ENCODE measurements at places on chromosomes 2 and 18.

DNA sequence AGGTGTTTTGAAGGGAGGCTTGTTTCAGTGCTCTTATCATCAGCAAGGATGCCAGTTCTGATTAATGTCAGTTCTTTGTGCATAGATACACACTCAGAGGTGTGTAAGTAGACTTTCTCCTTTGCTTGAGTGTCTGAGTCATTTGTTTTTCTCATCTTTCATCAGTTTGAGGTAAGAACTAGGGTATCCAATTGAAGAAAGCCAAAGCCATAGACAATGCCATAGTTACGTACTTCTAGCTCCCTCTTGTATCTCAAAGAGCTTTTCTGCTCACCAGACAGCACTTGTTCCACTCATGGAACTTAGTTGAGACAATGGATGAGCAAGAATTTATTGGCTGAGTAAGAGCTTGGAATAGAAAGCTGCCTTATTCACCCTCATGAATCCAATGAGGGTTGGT is 520.1 kb downstream of the PIK3C3 start:
- no peak for DNase-seq

- no peak for DNase-seq
Measured at GRCh38 chr2:73263540-73264331, 20.5 kb downstream of the FBXO41 start.

DNA sequence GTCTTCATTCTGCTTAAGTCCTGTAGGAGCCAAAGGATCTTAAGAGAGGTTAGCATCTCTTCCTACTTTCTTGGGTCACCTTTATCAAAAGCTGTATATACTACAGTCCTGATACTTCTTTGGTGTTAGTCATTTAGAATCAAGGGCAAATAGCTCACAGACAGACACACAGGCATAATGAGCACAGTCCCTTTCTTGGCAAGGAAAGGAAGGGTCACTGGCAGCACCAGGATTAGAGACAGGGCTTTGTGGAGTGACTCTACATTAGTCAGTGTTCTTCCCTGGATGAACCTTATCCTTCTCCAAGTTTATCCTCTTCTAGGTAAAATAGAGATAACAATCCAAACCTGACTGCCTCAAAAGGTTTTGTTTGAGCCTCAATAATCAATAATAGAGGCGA is 40.0 kb upstream of the NCKAP5 start:
- DNase-seq = no peak

- no peak for DNase-seq
Measured at GRCh38 chr2:242098445-242099128, 229.1 kb downstream of the RTP5 start.

- no peak for DNase-seq
Measured at GRCh38 chr18:48833701-48834412, 116.9 kb downstream of the SMAD7 start.

All from GM03348 (cell line).